ENCODE measurements at places on chromosomes 6 and 20.

GRCh38 chr6:1118287-1118647, 193.6 kb upstream of the FOXQ1 start:
- DNase-seq: no peak

- no peak for DNase-seq
Measured at GRCh38 chr20:7933346-7933745, 6.9 kb downstream of the HAO1 start.

- peak; percentile 30 for DNase-seq
Measured at GRCh38 chr6:157650261-157650640, 172.8 kb upstream of the SNX9 start.

GRCh38 chr20:34875642-34876405, 588 bp upstream of the ACSS2 start:
- no peak for DNase-seq

GRCh38 chr6:150028799-150029198, 3.5 kb upstream of the RAET1L start:
- DNase-seq: no peak

DNA sequence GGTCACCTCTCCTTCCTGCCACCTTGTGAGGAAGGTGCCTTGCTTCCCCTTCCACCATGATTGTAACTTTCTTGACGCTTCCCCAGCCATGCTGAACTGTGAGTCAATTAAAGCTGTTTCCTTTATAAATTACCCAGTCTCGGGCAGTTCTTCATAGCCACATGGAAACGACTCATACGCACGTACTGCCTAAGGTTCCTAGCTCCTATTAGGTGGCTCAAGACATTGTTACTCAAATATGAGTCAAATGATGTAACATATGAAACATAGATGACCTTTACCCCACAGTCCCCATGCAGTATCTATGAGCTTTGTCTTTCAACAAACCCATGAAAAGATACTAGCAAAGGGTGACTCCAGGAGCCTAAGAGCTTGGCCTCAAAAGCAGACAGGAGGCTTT, 98.3 kb downstream of the SIM1 start:
- DNase-seq: no peak

DNA sequence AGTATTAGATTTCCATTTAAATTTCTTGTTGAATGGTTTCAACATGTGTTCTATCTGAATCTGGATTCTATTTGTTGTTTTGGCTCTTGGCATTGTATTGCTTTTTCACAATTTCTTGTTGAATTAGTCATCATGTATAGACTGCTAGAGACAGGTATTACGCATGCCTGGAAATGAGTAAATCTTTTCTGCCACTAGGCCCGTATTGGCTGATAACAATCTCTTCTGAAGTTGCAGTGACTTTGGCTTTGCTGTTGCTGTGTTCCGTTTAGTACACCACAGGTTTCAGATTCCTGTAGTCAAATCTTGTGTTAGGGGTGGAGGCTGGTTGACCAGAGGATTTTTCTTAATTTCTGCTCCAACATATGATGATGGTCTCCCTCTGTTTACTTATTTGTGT, 1339.4 kb downstream of the GRIK2 start:
- no peak for DNase-seq

DNA sequence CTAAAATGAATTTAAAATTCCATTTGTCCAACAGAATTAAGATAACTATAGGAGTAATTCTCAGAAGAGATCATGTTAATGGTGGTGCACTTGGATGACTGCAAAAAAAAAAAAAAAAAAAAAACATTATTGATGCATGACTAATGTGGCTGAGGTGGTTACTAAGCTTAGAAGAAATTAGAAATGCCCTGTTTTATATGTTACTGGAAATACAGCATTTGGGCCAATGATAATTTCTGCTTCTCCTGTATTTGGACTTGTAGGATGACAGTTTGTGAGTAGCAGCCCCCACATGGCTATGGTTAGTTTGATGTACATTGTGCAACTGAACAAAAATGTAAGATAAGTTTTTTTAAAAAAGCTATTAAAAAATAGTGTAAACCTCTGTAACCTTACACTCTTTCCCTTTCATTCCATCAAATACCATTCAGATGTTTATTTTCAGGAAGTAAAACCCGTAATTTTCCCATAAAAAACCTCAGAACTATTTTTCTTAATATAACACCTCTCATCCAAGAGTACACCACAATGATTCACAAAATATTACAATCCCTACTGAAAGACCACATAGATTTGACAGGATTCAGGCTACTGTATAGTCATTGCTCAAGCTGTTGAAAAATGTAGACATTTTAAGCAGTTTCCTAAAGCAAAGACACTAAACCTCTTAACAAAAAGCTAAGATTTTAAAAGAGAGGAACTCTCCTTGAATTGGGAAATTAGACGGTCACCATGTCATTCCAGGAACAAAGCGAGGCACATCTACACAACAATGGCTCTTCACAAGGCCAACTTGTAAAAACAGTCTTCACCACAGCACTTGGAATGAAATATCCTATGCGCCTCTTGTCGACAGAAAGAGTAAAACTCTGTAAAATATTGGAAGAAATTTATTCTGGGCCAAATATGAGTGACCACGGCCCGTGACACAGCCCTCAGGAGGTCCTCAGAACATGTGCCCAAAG, 83.0 kb downstream of the WDR27 start:
- no peak for DNase-seq

DNA sequence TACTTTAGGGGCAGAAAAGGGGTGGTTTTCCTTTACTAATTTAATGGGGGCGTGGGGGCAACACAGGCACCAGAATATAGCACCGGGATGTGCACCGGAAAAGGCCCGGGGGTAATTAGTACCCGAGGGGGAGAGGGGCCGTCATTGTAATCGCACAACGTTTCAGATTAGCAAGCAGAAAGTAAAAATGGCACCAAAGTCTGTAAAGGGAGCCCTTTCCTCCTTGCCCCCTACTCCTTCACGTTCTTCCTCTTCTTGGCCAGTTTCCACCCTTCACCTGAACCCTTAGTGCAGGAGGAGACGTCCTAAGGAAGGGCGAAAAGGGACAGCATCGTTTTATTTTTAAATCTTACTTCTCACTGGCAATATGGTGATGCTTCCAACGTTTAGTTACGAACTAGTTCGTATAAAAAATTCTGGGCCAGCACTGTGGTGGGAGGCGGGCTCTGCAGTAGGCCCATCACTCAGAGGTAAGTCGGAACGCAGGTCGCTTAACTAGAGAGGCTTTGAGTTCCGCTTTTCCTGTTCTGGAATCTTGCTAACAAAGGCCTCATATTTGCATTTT, 742 bp upstream of the CEP85L start:
- no peak for DNase-seq

GRCh38 chr6:3259491-3259958, 778 bp downstream of the PSMG4 start:
- DNase-seq: peak; percentile 61

GRCh38 chr6:46899659-46900058, 22.1 kb downstream of the ADGRF5 start:
- DNase-seq: no peak

DNA sequence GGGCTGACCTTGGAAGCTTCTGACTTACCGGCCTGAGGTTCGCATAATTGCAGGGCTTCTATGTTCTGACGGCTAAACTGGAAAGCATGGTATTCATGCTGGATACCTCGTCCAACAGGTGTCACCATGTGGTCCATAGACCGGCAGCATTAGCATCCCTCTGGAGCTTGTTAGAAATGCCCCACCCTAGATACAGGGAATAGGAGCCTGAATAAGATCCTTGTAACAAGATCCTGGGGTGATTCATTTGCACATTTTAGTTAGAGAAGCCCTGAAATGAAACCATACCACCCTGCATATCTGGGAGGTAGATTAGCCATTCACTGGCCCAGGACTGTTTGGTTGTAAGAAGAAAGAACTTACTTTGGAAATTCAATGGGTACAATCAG, 77.7 kb downstream of the TMEM170B start:
- DNase-seq: no peak

- no peak for DNase-seq
Measured at GRCh38 chr20:54572665-54573435, 97.5 kb downstream of the DOK5 start.

DNA sequence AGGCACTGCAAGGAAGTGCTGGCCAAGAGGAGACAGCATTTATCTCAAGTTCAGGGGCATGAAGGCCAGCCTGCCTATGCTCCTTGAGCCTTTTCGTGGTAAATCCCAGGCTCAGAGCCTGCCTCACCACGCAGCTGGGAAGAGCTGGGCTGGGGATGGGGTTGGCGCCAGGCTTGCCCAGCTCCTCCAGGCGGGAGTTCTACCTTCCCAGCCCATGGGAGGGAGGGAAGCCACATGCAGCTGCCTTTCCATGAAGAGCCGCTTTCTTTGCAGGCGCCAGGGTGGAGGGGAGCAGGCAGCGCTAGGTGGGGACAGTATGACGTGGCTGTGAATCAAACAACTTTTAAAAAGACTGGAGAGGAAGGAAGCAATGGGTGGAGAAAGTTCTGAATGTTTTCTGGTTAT, 19.5 kb upstream of the SIRT5 start:
- peak; percentile 48 for DNase-seq
